Dermis blood vessel endothelial cell (primary cell): ENCODE measurements at places on chromosomes 7 and 10. TPM values are rescaled to one million over a fixed set of nuclear protein-coding genes. Genes with fewer than 3 reads are reported as not detected.

The MYH16 gene
- total RNA-seq = 0.19 TPM in 1 of 2 replicates, not detected in the other

The NEUROG3 gene
- total RNA-seq = not detected in 2 replicates

The ATG9B gene
- total RNA-seq = 0.28 TPM in 1 of 2 replicates, not detected in the other

The SYT15 gene
- 0.51 and 1.5 TPM in 2 replicates for total RNA-seq

The CLCN1 gene
- total RNA-seq = not detected in 2 replicates

The ZNF3 gene
- 34.8 and 37.1 TPM in 2 replicates for total RNA-seq

The VWA2 gene
- not detected in 2 replicates for total RNA-seq

The HOXA6 gene
- 2.9 and 8.6 TPM in 2 replicates for total RNA-seq

The ABCA13 gene
- total RNA-seq = under 0.01 TPM in 1 of 2 replicates, not detected in the other

The ADCY1 gene
- total RNA-seq = 0.17 and 0.93 TPM in 2 replicates

The WEE2 gene
- total RNA-seq = not detected in 2 replicates

The HOXA5 gene
- 5.6 and 6.1 TPM in 2 replicates for total RNA-seq

The COL28A1 gene
- 0.17 TPM in 1 of 2 replicates, not detected in the other for total RNA-seq

The ABCC2 gene
- 0.79 and 1.5 TPM in 2 replicates for total RNA-seq

The MINDY4 gene
- 2.7 and 6.1 TPM in 2 replicates for total RNA-seq

The ECHDC3 gene
- 17.4 and 26.0 TPM in 2 replicates for total RNA-seq

The ENTPD1 gene
- total RNA-seq = 32.2 and 54.4 TPM in 2 replicates

The TRIM73 gene
- 0.60 and 1.9 TPM in 2 replicates for total RNA-seq

The NPSR1 gene
- not detected in 2 replicates for total RNA-seq

The ABCB1 gene
- total RNA-seq = 4.6 and 16.2 TPM in 2 replicates

The GARIN1A gene
- 0.14 and 0.17 TPM in 2 replicates for total RNA-seq

The CACNA2D1 gene
- total RNA-seq = 20.6 and 35.7 TPM in 2 replicates
